NCI-H2081 treated with DMSO at 0.1 percent for 48 hours (cell line): ENCODE measurements at places on chromosomes 3 and 15.

GRCh38 chr3:179309225-179310078 is 13.4 kb upstream of the ZNF639 start:
- DNase-seq: no peak

GRCh38 chr3:149658744-149659497 is 1.1 kb upstream of the WWTR1 start:
- no peak for DNase-seq

- no peak for DNase-seq
These were observed 12.9 kb downstream of the PCYT1A start for GRCh38 chr3:196274585-196274984.

GRCh38 chr15:23686466-23687142 is 501 bp downstream of the NDN start:
- no peak for DNase-seq

DNA sequence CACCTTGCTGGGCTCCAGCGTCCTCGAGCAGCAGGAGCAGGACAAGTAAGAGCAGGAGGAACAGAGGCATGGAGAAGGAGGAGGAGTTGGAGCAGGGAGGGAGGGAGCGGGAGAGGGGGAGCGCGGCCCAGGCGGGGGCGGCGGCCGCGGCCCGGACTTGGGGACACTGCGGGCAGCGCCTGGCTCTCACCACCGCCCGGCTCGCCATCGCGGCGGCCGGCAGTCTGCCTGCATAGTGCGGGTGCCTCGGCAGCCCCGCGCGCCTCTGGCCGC is 440 bp downstream of the DCBLD2 start:
- no peak for DNase-seq

DNA sequence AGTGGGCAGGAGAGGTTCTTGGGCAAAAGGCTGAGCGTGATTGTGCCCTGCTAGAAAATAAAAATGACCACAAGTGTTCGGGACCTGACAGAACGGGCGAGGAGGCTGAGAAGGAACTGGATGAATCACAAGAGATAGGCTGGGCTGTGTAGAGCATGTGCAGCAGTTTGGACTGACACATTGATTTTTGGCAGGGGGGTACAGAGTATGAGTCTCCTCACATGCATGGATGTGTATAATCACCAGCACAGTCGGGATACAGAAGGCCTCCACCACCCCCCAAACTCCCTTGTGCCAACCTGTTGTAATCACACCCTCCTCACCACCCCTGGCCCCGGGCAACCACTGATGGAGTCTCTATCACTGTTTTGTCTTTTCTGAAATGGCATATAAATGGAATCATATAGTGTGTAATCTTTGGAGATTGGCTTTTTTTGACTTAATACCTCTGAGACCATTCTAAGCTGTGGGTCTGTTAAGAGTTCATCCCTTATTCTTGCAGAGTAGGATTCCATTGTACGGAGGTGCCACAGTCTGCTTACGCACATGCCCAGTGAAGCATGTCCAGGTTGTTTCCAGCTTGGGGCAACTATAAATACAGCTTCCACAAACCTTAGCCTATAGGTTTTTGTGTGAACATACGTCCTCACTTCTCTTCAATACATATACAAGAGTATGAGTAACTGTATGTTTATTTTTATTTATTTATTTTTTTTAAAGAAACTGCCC is 438.8 kb downstream of the FOXP1 start:
- no peak for DNase-seq

DNA sequence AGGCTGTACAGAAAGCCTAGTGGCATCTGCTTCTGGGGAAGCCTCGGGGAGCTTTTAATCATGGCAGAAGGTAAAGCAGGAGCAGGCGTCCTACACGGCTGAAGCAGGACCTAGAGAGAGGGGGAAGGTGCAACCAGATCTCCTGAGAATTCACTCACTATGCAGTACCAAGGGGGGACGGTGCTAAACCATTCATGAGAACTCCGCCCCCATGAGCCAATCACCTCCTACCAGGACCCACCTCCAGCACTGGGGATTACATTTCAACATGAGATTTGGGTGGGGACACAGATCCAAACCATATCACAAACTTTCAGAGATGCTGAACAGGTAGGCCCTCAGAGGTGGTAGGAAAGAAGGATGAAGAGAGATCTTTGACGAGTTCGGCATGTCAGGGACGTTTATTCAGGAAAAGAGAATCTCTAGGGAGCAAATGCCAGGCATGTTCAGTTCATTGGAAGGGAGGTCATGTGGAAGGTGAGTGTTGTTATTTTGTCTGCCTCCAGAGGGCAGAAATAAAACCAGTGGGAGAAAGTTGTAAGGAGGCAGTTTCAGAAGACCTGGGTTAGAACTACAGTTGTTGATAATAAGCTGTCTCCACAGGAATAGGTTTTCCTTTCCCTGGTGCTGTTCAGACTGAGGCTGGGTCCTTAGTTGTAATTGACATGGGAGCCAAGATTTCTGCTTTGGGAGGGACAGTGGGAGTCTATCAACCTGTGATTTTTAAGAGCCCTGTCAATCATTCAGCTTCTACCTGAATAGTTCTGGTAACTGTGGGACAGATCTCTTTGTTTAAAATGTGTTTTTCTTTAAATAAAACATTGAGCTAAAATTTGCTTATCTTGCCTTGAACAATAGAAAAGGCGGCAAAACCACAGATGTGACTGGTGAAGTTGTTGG is 4.3 kb upstream of the FNDC3B start:
- no peak for DNase-seq

DNA sequence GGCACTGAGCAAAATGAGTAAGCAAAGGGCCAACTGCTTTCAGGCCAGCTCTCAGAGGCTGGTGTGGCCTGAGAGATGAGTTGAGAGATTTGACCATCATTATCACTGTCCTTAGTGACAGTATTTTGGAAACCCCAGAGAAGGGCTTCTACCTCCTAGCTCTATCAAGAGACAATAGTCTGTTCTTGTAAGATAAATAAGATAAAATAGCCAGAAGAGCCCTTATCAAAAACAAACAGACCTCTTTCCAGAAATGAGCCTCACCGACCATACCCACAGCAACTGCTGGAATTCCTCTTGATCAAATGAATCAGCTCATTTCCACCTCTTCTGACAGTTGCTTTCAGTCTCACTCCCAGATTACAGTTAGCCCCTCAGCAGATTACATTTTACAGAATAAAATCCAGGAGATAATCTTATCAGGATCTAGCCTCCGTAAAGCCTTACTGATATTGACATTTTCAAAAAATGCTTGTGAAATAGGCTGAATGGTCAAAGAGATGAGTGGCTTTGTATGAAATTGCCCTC is 4.5 kb downstream of the HDC start:
- no peak for DNase-seq

GRCh38 chr15:31383139-31383538 is 56.5 kb downstream of the KLF13 start:
- no peak for DNase-seq

DNA sequence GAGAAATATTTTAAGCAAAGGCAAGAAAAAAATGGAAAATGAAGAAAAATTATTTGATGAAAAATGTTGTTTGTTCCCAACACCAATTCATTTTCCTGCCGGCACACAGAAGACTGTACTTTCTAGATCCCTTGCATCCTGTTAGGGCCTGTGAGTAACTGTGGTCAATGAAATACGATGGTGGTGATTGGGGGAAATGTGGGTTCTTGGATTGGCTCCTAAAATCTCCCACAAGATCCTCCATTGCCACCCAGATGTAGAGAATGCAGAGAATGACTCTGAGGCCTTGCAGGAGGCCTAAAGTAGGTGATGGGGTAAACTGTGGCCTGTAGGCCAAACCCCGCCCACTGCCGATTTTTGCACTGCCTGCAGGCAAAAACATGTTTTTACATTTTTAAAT is 46.3 kb upstream of the C3orf70 start:
- DNase-seq: no peak

DNA sequence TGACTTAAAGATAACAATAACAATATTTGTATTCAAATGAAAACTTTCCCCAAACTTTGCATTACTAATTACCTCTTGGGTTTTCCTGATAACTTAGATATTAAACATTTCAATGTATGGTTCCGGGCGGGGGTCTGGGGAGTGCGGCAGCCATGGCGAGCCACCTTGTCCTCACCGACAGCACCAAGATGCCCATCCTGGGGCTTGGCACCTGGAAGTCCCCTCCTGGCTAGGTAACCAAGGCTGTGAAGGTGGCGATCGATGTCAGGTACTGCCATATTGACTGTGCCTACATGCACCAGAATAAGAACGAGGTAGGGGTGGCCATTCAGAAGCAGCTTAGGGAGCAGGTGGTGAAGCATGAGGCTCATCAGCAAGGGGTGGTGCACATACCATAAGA is 478.7 kb downstream of the CNTN3 start:
- DNase-seq: no peak

DNA sequence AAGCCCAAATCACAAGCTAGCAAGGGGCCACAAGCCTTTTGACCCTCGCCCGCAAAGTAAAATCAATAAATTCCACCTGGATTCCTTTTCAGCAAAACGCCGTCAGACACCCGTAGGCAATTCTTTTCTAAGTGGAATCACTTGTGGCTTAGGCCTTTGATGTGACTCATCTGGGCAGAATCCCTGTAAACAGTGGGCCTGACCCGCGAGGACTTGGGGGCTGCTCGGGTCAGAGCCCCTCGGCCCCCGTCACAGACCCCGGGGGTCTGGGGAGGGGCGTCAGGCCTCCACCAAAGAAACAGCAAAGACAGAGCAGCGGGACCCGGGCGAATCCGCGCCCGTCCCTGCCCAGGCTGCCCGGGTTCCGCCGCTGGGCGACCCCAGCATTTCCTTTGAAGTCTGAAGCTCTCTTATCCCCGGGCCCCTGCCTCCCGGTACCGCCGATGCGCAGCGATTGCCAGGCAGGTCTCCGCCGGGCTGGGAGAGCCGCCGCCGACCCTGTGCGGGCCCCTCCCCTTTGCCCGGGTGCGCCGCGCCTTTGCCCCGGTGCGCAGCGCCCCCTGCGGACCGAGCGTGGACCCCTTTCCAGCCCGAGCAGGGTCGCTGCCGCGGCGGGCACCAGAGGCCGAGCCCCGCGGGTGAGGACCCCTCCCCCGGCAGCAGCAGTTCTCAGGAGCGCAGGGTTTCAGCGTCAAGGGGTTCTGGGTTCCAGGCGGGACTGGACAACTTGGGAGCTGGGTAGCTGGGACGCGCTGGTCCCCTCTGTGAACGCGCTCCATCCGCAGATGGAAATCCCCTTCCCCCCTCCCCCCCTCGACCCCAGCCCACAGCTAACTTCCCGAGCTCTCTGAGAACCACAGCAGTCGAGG is 178.3 kb downstream of the UACA start:
- no peak for DNase-seq

GRCh38 chr15:68389041-68389930 is 42.7 kb downstream of the ITGA11 start:
- DNase-seq: no peak

DNA sequence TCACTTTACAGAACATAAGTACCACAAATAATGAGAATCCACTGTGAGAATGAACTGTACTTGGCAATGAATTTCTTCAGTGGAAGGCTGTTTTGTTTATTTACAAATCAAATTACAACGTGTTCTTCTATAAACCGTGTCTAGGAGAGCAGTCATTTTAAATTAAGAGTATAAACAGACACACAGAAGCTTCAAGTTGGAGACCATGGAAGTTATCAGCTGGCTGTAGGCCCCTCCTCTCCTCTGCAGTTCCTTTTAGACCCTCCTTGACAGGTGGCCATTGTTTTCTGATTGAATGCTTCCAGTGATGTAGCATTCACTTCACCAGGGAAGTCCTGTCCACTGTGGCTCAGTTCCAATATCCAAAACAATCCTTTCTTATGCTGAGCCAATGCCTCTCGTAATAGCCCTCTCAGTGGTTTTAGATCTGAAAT is 7.3 kb upstream of the MAPK6 start:
- DNase-seq: no peak

- DNase-seq: no peak
These were observed 6.7 kb downstream of the RASGRP1 start for GRCh38 chr15:38557921-38558320.
